ENCODE measurements at places on chromosomes 1 and 21. TPM values are rescaled to one million over a fixed set of nuclear protein-coding genes. Genes with fewer than 3 reads are reported as not detected.

The SPRR2D gene
- not detected for total RNA-seq

The SCP2 gene
- 69.0 TPM for total RNA-seq

The ETV3L gene
- not detected for total RNA-seq

The FAM72C gene
- 4.1 TPM for total RNA-seq

The SPRR2G gene
- not detected for total RNA-seq

The NTMT2 gene
- total RNA-seq, result not detected

The RNF223 gene
- not detected for total RNA-seq

The ZNF669 gene
- total RNA-seq, result 9.4 TPM

The MEGF6 gene
- 12.0 TPM for total RNA-seq

The PALMD gene
- not detected for total RNA-seq

The LPAR3 gene
- 1.1 TPM for total RNA-seq

The USH2A gene
- total RNA-seq, result not detected

The C1orf226 gene
- 0.04 TPM for total RNA-seq

The NASP gene
- 212 TPM for total RNA-seq

The TMCO4 gene
- 16.6 TPM for total RNA-seq

The IL23R gene
- total RNA-seq, result 1.7 TPM

The SLC25A34 gene
- total RNA-seq, result 0.94 TPM

The NBPF26 gene
- total RNA-seq, result 21.5 TPM

The GNG4 gene
- total RNA-seq, result 5.2 TPM

The LCE1F gene
- total RNA-seq, result not detected

The CRABP2 gene
- 0.71 TPM for total RNA-seq

The FCAMR gene
- not detected for total RNA-seq

The TTC22 gene
- 2.8 TPM for total RNA-seq

The ELAVL4 gene
- total RNA-seq, result not detected

The FASLG gene
- 45.8 TPM for total RNA-seq

The STRIP1 gene
- 35.1 TPM for total RNA-seq

The CCDC181 gene
- 0.26 TPM for total RNA-seq

The ERMAP gene
- total RNA-seq, result 3.5 TPM

The GPR3 gene
- 3.9 TPM for total RNA-seq

The HSD3B1 gene
- total RNA-seq, result not detected

The RGS18 gene
- 0.42 TPM for total RNA-seq

The VSIG8 gene
- total RNA-seq, result not detected

The SLC45A1 gene
- total RNA-seq, result 0.31 TPM

The DNALI1 gene
- total RNA-seq, result not detected

The RIMKLA gene
- 2.0 TPM for total RNA-seq

The REN gene
- not detected for total RNA-seq

The DIO1 gene
- not detected for total RNA-seq
